ENCODE measurements at places on chromosomes 12 and 14. TPM values are rescaled to one million over a fixed set of nuclear protein-coding genes. Genes with fewer than 3 reads are reported as not detected.

GRCh38 chr12:93116632-93117031, 187.5 kb upstream of the EEA1 start:
- H3K4me3 ChIP-seq, result no peak overlapping the region
- no peaks in the 10 kb centered on the region for H3K36me3 ChIP-seq

GRCh38 chr14:54769951-54770863, 132.4 kb downstream of the GCH1 start:
- no peak overlapping the region for H3K4me3 ChIP-seq
- H3K4me1 ChIP-seq, result peaks cover 27% of the 10 kb centered on the region
- no peaks in the 10 kb centered on the region for H3K27me3 ChIP-seq
- DNase-seq, result no peak
- H3K27ac ChIP-seq, result no peak overlapping the region

DNA sequence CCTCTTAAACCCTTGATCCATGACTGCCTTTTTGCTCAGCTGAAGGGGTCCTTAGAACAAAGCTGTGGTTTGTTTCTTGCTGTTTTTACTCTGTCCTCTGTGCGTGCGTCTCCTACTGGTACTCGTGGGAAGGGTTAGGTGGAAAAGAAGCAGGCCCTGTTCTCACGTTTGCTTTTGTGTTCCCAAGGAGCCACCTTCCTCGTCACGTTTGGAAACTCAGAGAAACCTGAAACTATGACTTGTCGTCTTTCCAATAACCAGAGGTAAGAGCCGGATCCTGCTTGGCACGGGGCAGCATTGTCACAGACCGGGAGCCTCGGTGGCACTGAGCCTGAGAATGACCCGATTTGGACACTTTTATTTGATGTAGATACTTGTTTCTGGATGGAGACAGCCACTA, 13.1 kb downstream of the ZFYVE21 start:
- DNase-seq, result no peak
- no peaks in the 10 kb centered on the region for H3K27me3 ChIP-seq

MAP1LC3B2 gene
- 0.49 TPM for polyA plus RNA-seq

DNA sequence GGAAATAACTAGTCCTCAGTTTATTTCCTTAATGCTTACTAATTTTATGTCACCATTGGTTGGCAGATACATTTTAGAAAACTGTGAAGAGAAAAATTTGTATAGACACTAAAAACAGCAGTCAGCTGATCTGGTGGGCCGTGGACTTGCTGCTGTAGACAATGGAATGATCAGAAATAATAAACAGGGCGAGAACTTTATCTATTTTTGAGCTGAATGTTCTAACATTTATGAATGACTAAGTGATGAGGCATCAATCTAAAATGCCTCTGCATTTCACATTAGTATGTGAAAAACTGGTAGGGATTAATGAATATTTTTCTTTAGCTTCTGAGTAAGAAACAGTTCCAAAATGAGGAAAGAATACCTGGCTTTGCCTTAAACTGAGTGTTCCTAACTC, 24.8 kb upstream of the PKP2 start:
- H3K27me3 ChIP-seq, result no peaks in the 10 kb centered on the region
- peak overlapping the region; percentile 51 for H3K27ac ChIP-seq
- peak; percentile 42 for DNase-seq
- H3K36me3 ChIP-seq, result no peaks in the 10 kb centered on the region

DNA sequence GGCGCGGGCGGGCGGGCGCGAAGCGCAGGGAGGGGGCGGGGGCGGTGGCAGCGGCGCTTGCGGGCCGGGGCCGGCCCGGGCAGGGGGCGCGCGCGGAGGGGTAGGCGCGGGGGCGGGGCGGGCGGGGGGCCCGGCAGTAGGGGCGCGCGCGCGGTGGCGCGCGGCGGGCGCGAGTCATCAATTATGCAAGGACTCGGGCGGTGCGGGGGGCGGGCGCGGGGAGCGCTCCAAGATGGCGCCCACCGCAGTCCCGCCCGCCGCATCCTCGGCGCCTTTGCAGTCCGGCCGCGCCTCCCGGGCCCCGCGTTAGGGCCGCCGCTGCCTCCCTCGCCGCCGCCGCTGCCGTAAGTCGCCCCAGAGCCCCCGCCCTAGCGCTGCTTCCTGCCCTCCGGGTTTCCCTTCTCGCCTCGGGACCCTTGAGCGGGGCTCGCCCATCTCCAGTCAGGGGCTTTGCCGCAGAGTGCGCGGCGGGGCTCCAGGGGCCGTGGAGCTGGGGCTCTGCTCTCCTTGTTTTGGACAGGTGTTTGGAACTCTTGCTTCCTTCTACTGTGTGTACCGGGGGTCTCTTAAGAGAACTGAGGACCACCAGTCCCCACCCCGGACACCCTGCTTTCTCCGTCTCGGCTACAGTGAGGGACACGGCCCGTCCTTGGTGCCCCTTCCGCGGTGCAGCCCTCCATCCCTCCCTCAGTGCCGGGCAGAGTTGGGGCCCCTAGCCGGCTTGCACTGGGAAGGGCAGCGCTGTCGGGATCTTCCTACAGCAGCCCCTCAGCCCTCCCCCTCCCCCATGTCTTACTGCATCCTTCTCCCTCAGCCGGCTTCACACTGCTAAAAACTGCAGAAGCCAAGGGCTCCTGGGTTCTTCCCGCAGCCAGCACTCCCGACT, at the start of gene SCN8A:
SCN8A (plus strand) TSS at position 218 of the 886 bp plus-strand sequence. CDS start 71,585 bp downstream, outside the sequence.
- H3K4me1 ChIP-seq, result peaks cover 6% of the 10 kb centered on the region
- no peak within 1 kb of the TSS for H3K27ac ChIP-seq
- H3K4me3 ChIP-seq, result peak within 1 kb of the TSS; percentile 85
- H3K27me3 ChIP-seq, result peaks cover 17% of the 10 kb centered on the region
- DNase-seq, result peak; percentile 24

All from endothelial cell of umbilical vein (primary cell).